ENCODE measurements at places on chromosomes 6 and 20.

DNA sequence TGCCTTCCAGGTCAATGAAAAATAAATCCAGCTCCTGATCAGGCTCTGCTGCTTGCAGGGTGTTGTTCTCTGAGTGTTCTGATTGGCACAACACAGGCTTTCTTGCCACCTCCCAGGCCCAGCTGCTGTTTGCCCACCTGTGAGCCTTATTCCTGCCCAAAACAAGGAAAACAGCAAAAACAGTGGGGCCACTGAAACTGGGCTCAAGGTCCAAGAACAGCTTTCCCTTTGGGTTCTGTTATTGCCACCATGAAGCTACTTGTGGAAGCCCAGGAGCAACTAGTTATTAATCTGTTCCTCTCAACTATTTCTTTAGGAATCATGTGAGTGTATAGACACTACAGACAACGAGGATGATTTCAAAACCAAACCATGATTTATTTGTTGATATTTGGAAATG, 159.1 kb downstream of the PLCB1 start:
- no peak for DNase-seq

DNA sequence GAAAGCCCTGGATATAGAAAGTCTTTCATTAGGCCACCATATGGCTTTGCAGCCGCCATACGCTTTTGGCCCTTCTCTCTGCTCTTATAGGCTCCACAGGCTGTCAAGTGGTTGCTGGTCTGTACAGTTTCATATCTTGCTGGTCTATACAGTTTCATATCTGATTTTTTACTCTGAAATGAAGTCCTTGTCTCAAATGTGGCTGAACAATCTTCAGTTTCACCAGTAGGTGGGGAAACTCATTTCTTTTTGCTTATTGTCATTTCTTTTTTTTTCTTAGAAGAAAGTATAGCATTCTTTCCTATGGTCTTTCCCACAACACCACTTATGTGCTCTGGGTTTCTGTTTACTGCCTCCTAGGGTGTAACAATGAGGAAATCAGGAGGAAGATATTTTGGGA, 771.4 kb upstream of the MMS22L start:
- no peak for DNase-seq

- DNase-seq, result no peak
Measured at GRCh38 chr6:31049518-31049917, 39.2 kb downstream of the MUC22 start.

GRCh38 chr20:36969478-36970186, 18.1 kb upstream of the SAMHD1 start:
- peak; percentile 19 for DNase-seq

DNA sequence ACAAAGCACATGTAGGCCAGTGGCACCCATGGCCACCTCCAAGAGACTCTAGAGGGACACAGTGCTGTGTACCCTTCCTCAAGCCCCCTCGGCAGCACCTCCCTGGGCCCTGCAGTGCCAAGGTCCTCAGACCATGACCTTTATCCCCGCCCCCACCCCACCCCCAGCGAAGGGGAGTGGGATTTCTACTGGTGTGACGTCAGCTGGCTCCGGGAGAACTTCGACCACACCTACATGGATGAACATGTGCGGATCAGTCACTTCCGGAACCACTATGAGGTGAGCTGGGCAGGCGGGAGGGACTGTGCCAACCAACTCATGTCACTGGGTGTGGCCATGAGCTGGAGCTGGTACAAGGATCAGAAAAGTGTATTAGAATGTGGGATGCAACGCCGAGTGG, 38.0 kb downstream of the TTLL9 start:
- no peak for DNase-seq

- DNase-seq, result peak; percentile 46
Measured at GRCh38 chr6:73451223-73452106, 632 bp downstream of the CGAS start.

- DNase-seq, result no peak
Measured at GRCh38 chr6:124073021-124073420, 269.4 kb downstream of the NKAIN2 start.
